ENCODE measurements at places on chromosomes 13 and 19. TPM values are rescaled to one million over a fixed set of nuclear protein-coding genes. Genes with fewer than 3 reads are reported as not detected.

DNA sequence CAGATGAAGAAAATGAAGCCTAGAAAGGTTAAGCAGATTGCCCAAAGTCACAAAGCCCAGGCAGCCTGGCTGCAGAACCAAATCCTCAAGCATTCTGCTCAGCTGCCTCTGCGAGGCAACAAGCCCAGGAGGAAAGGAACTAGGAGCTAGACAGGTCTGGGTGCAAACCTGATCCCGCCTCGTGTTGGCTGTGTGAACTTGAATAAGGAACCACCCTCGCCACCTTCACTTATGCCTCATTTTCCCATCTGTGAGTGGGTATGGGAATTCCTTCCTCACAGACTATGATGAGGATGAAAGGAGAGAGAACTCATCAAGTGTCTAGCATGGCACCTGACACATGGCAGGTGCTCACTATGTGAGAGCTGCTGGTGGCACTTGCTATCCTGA, 6.6 kb downstream of the SMG9 start:
- no peak for DNase-seq

DNA sequence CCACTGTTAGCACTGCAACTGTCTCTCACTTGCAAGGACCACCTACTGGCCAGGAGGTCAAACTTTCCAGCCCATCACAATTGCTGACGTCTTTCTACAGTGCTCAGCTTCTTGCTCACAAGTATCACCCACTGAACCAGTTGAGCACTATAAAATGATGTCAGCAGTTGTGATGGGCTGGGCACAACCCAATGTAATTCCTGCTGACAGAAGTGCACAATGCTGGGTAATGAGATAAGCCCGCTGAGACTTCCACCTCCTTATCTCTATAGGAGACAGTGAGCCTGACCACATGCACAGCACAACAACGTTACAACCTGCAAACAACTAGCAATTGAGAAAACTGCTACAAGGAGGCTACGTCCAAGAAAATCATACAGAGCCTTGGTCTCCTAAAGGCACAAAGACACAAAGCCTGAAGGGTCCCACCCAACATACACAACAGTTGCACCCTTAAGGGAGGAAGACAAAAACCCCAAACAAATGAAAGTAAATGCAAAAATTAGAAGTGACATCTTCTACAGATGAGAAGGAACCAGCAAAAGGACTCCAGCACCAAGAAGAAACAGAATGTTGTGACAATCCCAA, 273.2 kb downstream of the LIG4 start:
- no peak for DNase-seq

NLRP11 gene
- polyA plus RNA-seq = 0.06 TPM

VSIG10L gene
- 4.1 TPM for polyA plus RNA-seq

TGFBR3L gene
- 0.97 TPM for polyA plus RNA-seq
